ENCODE measurements at places on chromosomes 7 and 10.

- no peak for DNase-seq
Measured at GRCh38 chr10:63446716-63447440, 18.9 kb downstream of the JMJD1C start.

GRCh38 chr10:7520507-7521485 is 110.0 kb upstream of the SFMBT2 start:
- DNase-seq = no peak

DNA sequence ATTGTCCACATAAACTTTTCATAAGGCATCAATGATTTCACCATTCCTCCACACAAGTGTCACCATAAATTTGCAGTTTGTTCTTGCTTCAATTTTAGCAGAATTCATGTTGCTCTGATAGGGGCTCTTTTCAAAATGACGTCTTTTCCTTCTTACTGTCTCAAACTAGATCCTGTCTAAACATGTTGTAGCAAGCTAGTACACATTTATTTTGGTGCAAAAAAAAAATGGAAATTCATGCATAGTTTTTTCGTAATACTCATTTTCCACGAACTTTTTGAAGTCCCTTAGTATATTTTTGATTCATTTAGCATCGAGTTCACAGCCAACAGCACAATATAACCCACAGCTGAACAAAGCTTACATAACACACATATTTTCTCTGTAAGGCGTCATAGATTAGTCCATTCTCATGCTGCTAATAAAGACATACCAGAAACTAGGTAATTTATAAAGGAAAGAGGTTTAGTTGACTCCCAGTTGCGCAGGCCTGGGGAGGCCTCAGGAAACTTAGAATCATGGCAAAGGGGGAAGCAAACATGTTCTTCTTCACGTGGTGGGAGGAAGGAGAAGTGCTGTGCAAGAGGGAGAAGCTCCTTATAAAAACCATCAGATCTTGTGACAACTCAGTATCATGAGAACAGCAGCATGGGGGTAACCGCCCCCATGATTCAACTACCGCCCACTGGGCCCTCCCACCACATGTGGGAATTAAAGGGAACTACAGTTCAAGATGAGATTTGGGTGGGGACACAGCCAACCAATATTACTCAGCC is 301.5 kb downstream of the CCDC3 start:
- DNase-seq = no peak

GRCh38 chr10:132787495-132788179 is 1.7 kb upstream of the NKX6-2 start:
- DNase-seq = no peak

- DNase-seq = no peak
Measured at GRCh38 chr10:52906046-52906445, 133.5 kb upstream of the MBL2 start.

- no peak for DNase-seq
Measured at GRCh38 chr10:76337641-76338040, 906.2 kb downstream of the LRMDA start.

DNA sequence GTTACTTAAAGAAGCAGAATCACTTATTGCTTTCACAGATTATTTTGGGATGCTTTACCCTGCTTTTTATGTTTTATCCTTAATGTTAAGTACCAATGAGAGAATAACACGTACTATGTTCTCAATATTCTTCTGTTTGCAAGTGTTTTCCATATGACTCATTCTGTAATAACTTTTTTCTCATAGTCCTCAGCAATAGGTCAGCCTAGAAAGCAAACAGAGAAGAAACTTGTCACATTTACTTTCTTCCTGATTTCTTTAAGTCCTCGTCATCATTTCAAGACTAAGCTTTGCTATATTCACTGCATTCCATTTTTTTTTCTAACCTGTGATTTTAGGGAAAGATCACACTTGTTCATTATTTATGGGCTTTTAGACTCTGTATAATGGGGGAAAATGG is 6.8 kb upstream of the AGR2 start:
- DNase-seq = no peak
